ENCODE measurements at places on chromosomes 11 and 22. TPM values are rescaled to one million over a fixed set of nuclear protein-coding genes. Genes with fewer than 3 reads are reported as not detected.

DNA sequence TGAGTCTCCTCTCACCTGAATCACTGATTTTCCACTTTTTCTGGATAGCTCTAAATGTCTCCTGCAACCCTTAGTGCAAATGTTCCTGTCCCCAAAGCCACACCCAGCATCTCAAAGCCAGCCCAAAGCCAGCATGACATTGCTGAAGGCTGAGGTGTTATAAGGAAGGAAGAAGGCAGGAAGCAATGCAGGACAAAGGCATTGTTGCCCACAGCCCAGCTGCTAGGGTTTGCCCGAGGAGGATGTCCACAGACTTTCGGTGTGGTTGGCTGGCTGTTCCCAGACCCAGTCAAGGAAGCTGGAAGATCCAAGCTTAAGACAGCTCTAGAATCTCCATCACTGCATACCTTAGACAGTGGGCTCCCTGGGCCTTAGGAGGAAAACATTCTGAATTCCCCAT is 23.5 kb downstream of the CHST1 start:
- no peak for DNase-seq

GRCh38 chr11:16946477-16947282 is 67.5 kb downstream of the PLEKHA7 start:
- DNase-seq, result no peak

DNA sequence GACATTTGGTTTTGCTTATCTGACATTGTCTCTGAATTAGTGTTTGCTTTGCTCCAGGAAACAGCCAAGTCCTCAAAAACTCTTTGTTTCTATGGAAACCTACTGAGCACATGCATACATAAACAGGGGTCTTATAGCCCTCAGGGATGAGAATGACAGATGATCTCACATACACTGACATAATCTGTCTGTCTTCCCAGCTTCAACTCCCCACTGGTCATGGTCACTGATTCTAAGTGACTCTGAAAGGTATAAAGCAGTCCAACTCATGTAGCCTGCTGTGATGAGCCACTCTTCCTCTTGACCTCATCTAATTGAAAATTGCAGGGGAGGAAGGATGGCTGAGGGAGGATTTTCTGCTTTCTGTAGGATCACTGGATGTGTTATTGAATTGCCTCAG is 12.6 kb downstream of the ZNF143 start:
- no peak for DNase-seq

DNA sequence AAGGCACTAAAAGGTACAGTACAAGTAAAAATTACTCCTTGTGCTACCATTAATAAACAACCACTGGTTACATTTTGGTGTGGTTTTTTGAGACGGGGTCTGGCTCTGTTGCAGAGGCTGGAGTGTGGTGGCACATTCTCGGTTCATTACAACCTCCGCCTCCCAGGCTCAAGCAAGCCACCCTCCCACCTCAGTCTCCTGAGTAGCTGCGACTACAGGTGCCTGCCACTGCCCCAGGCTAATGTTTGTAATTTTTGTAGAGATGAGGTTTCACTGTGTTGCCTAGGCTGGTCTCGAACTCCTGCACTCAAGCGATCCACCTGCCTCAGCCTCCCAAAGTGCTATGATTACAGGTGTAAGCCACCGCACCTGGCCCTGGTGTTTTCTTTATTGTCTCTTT is 20.8 kb downstream of the TAF1D start:
- no peak for DNase-seq

Gene CLDN5
- total RNA-seq, result not detected

Gene GSTT2
- not detected for total RNA-seq

- no peak for DNase-seq
Measured at GRCh38 chr11:24373516-24373915, 123.3 kb upstream of the LUZP2 start.

All from chondrocyte (in vitro differentiated cells).